Aorta (tissue), 5 donors: ENCODE measurements at places on chromosomes 2 and 18. TPM values are rescaled to one million over a fixed set of nuclear protein-coding genes. Genes with fewer than 3 reads are reported as not detected.

- no peaks in the 10 kb centered on the region for H3K36me3 ChIP-seq
- no peaks in the 10 kb centered on the region for H3K4me1 ChIP-seq
- no peak overlapping the region for H3K27ac ChIP-seq
- no peak for DNase-seq
- H3K4me3 ChIP-seq: no peak overlapping the region
Measured at GRCh38 chr2:47024046-47024445, 108.4 kb upstream of the MCFD2 start.

DNA sequence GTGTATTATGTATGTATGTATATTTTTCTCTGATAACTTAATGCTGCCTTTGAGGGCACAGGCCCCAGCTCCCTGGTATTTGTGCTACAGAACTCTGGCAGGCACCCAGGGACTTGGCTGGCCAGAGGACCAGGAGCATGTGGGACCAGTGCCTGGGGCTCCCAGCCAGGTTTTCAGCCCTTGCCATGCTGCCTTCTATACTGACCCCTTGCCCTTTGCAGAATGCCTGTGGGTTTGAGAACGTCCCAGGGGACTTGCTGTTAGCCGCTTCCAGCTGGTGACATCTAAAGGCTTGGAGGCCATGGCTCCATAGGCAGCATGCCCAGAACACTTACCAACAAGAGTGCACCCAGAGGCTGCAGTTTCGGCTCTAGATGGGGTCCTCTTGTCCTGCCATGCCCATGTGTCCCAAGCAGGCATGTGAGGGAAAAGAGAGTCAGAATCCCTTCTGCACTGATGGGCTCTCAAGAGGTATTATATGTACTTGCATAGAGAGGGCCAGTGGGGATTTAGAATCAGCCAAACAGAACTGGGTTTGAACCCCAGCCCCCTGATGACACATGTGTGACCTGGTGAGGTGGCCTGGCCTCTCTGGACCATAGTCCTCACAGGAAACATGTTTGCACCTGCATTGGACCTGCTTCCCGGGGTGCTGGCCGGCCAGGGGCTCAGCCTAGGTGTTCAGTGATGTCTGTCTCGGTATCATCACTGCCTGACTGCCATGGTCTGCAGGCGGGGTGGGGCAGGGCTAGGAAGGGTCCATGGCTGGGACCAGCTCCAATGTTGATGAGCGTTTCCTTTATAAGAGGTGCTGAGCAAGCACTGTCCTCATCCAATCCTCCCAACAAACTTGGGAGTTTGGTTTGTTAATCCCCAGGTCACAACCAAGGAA is 119.2 kb upstream of the FHL2 start:
- H3K4me1 ChIP-seq: no peaks in the 10 kb centered on the region
- DNase-seq: peak; percentile 88
- no peak overlapping the region for H3K4me3 ChIP-seq
- no peaks in the 10 kb centered on the region for H3K36me3 ChIP-seq
- H3K27ac ChIP-seq: no peak overlapping the region
- no peaks in the 10 kb centered on the region for H3K27me3 ChIP-seq

GRCh38 chr2:134466141-134466540 is 212.3 kb downstream of the MGAT5 start:
- no peak overlapping the region for H3K4me3 ChIP-seq
- H3K27me3 ChIP-seq: no peaks in the 10 kb centered on the region
- no peaks in the 10 kb centered on the region for H3K36me3 ChIP-seq
- no peak overlapping the region for H3K27ac ChIP-seq
- no peaks in the 10 kb centered on the region for H3K4me1 ChIP-seq

DNA sequence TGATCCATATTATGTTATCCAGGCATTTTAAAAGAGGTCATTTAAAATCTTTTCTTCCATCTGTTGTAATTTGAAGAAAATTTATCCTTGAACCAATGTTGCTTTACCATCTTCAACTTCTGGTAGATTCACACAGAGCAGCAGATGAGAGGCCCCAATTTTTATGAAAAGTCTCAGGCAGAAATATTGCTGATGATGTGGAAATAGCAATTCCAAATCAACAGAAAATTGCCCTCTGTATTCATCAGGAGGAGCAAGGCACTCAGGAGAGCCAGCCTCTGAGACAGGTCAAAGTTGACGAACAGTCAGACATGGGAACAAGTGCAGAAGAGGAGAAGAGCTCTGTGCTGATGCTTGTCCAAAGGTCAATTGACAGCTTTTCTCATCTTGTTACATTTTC is 444.9 kb downstream of the NCKAP5 start:
- no peaks in the 10 kb centered on the region for H3K36me3 ChIP-seq
- H3K4me3 ChIP-seq: no peak overlapping the region
- no peaks in the 10 kb centered on the region for H3K27me3 ChIP-seq
- no peak overlapping the region for H3K27ac ChIP-seq
- H3K4me1 ChIP-seq: no peaks in the 10 kb centered on the region

GRCh38 chr2:162938387-162938786 is 99.8 kb upstream of the KCNH7 start:
- H3K4me1 ChIP-seq: no peaks in the 10 kb centered on the region
- H3K27ac ChIP-seq: no peak overlapping the region
- no peak overlapping the region for H3K4me3 ChIP-seq
- DNase-seq: no peak

GRCh38 chr2:232476791-232477190 is 10.8 kb downstream of the ECEL1 start:
- H3K27ac ChIP-seq: no peak overlapping the region
- no peaks in the 10 kb centered on the region for H3K36me3 ChIP-seq
- no peak overlapping the region for H3K4me3 ChIP-seq
- no peaks in the 10 kb centered on the region for H3K4me1 ChIP-seq
- peak; percentile 35 for DNase-seq

GRCh38 chr2:74181739-74182138 is 3.1 kb upstream of the MOB1A start:
- no peaks in the 10 kb centered on the region for H3K4me1 ChIP-seq
- no peaks in the 10 kb centered on the region for H3K27me3 ChIP-seq
- peak; percentile 70 for DNase-seq
- H3K27ac ChIP-seq: no peak overlapping the region
- no peaks in the 10 kb centered on the region for H3K36me3 ChIP-seq

- H3K4me3 ChIP-seq: no peak overlapping the region
- no peaks in the 10 kb centered on the region for H3K36me3 ChIP-seq
- no peaks in the 10 kb centered on the region for H3K27me3 ChIP-seq
Measured at GRCh38 chr2:128696421-128696820, 377.8 kb upstream of the HS6ST1 start.

DNA sequence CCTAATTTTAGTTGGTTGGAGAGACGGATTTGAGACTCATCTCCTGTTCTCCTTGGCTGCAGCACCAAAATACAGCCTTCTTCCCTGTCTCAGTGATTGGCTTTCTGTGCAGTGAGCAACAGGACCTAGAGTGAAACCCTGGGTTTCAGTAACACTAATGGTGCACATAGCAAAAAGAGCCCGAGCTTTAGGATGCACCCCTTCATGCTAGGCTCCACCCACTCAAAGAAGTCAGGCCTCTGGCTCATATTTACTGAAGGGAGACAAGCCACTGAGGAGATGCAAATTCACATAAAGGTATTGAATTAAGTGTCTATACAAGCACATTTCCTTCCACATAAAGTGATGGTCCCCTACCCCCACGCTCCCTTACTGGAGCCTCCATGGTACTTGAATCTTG is 131.9 kb upstream of the CHAC2 start:
- no peak for DNase-seq
- H3K4me3 ChIP-seq: no peak overlapping the region
- H3K36me3 ChIP-seq: no peaks in the 10 kb centered on the region
- H3K27ac ChIP-seq: no peak overlapping the region
- peaks cover 2% of the 10 kb centered on the region for H3K4me1 ChIP-seq
- no peaks in the 10 kb centered on the region for H3K27me3 ChIP-seq

DNA sequence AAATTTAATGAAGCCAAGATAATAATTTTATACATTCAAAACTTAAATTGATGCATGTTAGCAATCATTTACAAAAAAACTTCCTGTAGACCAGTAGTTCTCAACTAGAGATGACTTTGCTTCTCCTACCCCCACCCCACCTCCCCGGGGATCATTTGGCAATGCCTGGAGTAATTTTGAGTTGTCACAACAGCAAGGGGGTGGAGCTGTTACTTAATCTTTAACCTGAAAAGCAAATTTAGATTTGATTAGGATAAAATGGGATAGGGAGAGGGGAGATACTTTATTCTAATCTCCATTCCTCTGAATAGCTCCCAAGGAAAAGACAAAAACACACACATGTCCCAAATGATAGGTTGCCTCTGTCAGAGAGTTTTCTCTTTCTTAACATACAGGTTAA is 4.2 kb downstream of the SLC40A1 start:
- no peaks in the 10 kb centered on the region for H3K27me3 ChIP-seq
- peak; percentile 72 for DNase-seq
- peaks cover 2% of the 10 kb centered on the region for H3K4me1 ChIP-seq
- no peaks in the 10 kb centered on the region for H3K36me3 ChIP-seq

GRCh38 chr2:136787970-136788369 is 22.6 kb downstream of the THSD7B start:
- H3K27me3 ChIP-seq: no peaks in the 10 kb centered on the region
- H3K27ac ChIP-seq: no peak overlapping the region
- H3K4me1 ChIP-seq: no peaks in the 10 kb centered on the region
- H3K36me3 ChIP-seq: no peaks in the 10 kb centered on the region

- no peak overlapping the region for H3K4me3 ChIP-seq
- H3K4me1 ChIP-seq: no peaks in the 10 kb centered on the region
- no peak overlapping the region for H3K27ac ChIP-seq
- H3K36me3 ChIP-seq: no peaks in the 10 kb centered on the region
- no peak for DNase-seq
- H3K27me3 ChIP-seq: no peaks in the 10 kb centered on the region
Measured at GRCh38 chr2:53880756-53881155, 21.0 kb upstream of the GPR75 start.

KIF1A gene
- total RNA-seq: 0.72 TPM

SCN7A gene
- total RNA-seq: 3.6 TPM

FBXO48 gene
- 1.5 TPM for total RNA-seq

MROH2A gene
- total RNA-seq: not detected

SERPINB11 gene
- total RNA-seq: not detected

AQP12A gene
- total RNA-seq: not detected
